ENCODE measurements at places on chromosomes 4 and X. TPM values are rescaled to one million over a fixed set of nuclear protein-coding genes. Genes with fewer than 3 reads are reported as not detected.

The ODAM gene
- not detected for total RNA-seq

The TMEM154 gene
- total RNA-seq = 3.5 TPM

The TBX22 gene
- not detected for total RNA-seq

- H3K4me3 ChIP-seq = no peak overlapping the region
- H3K27me3 ChIP-seq = no peaks in the 10 kb centered on the region
- H3K4me1 ChIP-seq = no peaks in the 10 kb centered on the region
- no peak overlapping the region for H3K27ac ChIP-seq
- DNase-seq = no peak
- no peaks in the 10 kb centered on the region for H3K36me3 ChIP-seq
These were observed 58.6 kb upstream of the DCTD start for GRCh38 chr4:182975806-182976205.

GRCh38 chr4:83342476-83342875, 7.8 kb upstream of the HPSE start:
- DNase-seq = no peak
- H3K36me3 ChIP-seq = no peaks in the 10 kb centered on the region
- H3K4me3 ChIP-seq = no peak overlapping the region

GRCh38 chr4:121048165-121048564, 24.2 kb downstream of the NDNF start:
- H3K4me3 ChIP-seq = no peak overlapping the region
- H3K27ac ChIP-seq = no peak overlapping the region
- DNase-seq = no peak
- H3K36me3 ChIP-seq = no peaks in the 10 kb centered on the region
- H3K27me3 ChIP-seq = no peaks in the 10 kb centered on the region

DNA sequence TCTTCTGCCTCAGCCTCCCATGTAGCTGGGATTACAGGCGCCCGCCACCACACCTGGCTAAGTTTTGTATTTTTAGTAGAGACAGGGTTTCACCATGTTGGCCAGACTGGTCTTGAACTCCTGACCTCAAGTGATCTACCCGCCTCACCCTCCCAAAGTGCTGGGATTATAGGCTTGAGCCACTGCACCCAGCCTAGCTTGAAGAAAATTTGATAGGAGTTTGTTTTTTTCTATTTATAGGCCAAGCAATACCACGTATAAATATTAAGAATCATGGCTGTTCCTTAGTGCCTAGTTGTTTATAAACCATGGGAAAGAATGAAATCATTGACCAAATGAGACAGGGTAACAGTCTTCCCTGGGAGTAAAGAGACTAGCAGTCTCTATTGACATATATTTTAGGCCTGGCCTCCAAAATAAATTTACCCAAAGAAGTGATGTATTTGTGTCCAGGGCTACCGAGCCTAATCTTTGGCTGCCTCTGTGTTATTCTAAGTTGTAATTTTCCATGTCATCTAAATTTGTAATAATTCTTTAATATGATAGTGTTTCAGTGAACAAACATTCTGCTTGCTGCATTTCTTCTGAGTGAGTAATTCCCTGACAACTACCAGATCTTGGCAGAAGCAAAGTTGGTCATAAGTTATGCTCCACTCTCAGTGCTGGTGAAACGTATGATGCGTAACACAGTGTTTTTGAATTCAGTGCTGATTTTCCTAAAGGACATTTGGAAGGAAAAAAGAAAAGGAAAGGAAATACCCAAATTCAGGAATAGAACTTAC, 10.3 kb downstream of the PKD2 start:
- no peaks in the 10 kb centered on the region for H3K4me1 ChIP-seq
- no peak for DNase-seq
- peak overlapping the region; percentile 72 for H3K27ac ChIP-seq
- no peaks in the 10 kb centered on the region for H3K36me3 ChIP-seq
- no peaks in the 10 kb centered on the region for H3K27me3 ChIP-seq

DNA sequence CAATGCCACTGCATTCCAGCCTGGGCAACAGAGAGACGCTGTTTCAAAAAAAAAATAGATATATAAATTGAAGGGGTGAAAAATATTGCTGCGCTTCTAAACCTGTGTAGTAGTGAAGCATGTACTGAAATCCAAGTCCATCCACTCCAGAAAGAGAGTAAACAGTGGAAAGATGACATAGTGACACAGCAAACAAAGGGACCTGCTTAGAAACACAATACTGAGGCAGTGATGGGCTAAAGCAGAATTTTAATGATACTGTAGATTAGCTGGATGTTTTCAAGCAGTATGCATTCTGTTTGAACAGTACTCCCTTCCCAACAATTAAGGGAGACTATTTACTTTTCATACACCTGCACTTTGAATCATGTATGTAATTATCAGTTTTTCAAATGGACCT, 42.5 kb downstream of the TFDP3 start:
- no peak for DNase-seq
- no peaks in the 10 kb centered on the region for H3K4me1 ChIP-seq
- H3K27me3 ChIP-seq = no peaks in the 10 kb centered on the region
- H3K4me3 ChIP-seq = no peak overlapping the region
- no peaks in the 10 kb centered on the region for H3K36me3 ChIP-seq
- no peak overlapping the region for H3K27ac ChIP-seq

Data from colonic mucosa (tissue), 4 donors.